ENCODE measurements at places on chromosomes 4 and X.

- peak; percentile 57 for DNase-seq
These were observed 194.6 kb upstream of the FTHL17 start for GRCh38 chrX:31266203-31267076.

DNA sequence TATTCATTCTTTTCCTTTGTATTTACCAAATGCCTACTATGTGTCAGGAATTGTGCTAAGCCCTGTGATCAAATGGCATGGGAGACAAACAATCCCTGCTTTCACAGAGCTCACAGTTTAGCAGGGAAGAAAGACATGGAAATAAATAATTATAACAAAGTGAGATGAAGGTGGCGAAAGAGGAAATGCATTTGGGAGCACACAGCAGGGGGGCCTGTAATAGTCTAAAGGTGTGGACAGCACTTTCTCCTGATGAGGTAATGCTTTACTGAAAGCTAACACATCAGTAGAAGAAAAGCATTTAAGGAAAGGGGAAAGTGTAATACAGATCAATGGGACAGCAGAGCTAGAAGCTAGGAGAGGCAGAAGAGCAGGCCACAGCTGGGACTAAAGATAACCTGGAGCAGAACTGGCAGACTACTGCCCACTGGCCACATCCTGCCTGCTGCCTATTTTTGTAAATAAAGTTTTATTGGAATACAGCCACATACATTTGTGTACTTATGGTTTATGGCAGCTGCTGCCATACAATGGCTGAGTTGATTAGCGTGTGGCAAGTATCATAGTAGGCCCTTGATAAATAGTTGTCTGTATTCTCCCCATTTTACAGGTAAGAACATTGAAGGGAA is 67.1 kb upstream of the TAPT1 start:
- DNase-seq, result no peak

GRCh38 chr4:93414041-93414550 is 414.5 kb upstream of the ATOH1 start:
- no peak for DNase-seq

DNA sequence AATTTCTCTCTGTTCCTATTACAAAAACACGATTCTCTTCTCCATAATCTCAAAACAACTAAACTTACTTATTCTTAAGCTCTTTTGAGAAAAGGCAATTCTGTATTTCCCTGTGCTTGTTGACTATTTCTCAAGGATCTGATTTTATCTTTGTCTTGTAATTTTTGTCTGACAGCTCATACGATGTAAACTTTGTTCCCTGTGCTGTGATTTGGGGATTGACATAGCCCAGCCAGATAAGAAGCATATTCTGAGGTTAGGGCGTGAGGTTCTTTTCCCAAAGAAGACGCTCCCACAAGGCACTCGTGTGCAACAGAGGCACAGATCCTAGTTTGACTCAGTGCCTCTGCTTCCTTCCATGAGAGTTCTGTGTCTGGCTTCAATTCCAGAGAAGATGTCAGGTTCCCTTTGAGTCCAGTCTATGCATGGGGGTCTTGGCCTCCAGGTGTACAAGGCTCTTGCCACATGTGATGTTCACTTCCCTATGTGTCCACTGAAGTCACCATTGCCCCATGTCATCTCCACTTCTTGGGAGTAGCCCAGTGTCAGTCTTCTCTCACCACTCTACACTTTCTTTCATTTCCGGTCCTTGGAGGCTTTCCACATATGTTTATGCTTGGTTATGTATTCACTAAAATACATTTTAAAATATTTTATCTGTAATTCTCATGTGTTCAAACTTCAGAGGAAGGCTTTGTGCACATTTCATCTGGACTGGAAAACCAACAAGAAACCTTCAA is 94.8 kb downstream of the MID1 start:
- DNase-seq, result no peak

- no peak for DNase-seq
These were observed 24.8 kb downstream of the SMIM20 start for GRCh38 chr4:25938787-25939186.

- no peak for DNase-seq
These were observed 191.1 kb upstream of the NEIL3 start for GRCh38 chr4:177118596-177118995.

DNA sequence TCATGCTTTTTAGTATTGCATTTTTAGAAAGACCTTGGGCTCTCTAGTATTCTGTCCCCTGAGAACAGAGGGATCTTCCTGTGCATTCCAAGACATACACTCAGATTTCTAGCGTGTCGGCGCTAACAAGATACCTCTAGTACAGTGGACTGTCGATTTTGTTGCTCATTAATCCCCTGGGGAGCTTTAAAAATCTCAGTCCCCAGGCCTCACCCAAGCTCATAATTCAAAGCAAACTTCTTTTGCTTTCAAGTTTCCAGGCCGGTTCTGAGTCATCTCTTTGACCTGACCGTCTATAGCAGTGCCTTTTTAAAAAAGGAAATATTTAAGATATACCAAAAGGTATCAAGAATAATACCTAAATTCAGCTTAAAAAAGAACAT is 137.0 kb downstream of the AMMECR1 start:
- DNase-seq, result no peak

DNA sequence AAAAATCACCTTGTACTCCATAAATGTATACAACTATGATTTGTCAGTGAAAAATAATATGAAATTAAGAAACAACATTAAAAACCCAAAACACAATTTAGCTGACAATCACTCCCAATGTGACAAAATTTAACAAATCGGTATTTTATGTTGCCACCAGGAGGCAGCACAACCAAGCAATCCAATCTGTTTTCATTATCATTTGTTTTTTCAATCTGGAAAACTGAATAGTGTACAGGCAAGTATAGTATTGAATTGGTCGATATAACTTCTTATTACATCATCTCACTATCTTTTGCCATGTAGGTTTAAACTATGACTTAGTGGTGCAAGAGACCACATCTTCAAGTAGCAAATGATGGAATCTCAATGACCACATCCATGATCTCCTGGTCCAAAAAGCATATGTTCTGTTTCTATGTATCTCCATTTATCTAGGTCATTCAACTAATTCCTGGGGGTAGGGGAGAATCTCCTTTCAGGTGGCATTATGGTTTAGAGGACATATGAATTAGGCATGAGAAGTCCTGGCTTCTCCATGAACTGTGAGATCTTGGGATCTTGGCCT is 112.9 kb upstream of the AGA start:
- DNase-seq, result peak; percentile 26

DNA sequence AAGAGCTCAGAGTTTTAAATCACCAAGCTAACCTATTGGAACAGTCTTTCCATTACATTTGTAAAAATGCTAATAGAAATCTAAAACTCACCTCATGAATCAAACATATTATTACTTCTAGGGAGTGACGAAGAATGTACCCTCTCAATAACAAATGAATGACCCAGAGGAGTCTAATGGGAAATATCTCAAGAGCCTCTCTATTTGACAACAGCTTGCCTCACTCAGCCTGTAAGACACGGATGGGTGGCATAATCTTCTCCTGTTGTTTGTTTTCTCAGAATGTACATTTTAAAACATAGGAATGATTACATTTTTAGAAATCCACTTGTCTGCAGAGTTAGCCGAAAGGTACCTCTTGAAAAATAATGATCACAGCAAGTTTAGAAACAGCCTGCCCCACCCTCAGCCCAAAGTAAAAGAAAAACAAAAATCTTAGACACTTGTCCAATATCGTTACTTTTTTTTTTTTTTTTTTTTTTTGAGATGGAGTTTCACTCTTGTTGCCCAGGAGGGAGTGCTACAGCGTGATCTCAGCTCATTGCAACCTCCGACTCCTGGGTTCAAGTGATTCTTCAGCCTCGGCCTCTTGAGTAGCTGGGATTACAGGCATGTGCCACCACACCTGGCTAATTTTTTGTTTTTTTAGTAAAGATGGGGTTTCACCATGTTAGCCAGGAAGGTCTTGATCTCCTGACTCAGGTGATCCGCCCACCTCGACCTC is 183.6 kb upstream of the FTHL17 start:
- DNase-seq, result no peak

DNA sequence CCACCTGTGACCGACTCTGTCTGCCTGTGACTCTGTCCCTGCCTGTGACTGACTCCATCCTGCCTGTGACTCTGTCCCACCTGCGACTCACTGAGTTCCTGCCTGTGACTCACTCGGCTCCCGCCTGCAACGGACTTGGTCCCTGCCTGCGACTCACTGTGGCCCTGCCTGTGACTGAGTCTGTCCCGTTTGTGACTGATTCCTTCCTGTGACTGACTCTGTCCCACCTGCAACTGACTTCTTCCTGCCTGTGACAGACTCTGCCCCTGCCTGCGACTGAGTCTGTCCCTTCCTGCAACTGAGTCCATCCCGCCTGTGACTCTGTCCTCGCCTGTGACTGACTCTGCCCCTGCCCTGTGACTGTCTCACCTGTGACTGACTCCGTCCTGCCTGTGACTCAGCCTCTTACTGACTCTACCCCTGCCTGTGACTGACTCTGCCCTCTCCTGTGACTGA is 9.6 kb upstream of the UVSSA start:
- DNase-seq, result no peak

GRCh38 chr4:183337833-183338232 is 15.6 kb upstream of the CLDN24 start:
- no peak for DNase-seq

DNA sequence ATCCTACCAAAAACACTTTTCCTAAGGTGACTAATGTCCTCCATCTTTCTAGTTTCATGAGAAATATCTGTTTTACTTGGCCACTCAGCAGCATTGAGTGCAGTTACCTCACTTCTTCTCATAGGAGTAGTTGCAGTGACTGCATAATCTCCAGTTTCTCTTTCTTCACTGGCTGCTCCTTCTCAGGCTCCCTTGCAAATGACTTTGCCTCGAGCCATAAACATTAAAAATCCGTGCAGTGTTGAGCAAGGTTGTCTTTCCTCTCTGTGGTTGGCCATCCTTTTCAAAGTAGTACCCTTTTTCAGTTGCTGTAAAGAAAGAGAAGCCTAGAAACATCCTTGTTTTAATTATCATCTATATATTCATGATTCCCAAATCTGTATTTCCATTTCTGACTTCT is 10.2 kb upstream of the PRKG2 start:
- no peak for DNase-seq

Data from HEK293T (cell line).